ENCODE measurements at places on chromosomes 7 and 10.

DNA sequence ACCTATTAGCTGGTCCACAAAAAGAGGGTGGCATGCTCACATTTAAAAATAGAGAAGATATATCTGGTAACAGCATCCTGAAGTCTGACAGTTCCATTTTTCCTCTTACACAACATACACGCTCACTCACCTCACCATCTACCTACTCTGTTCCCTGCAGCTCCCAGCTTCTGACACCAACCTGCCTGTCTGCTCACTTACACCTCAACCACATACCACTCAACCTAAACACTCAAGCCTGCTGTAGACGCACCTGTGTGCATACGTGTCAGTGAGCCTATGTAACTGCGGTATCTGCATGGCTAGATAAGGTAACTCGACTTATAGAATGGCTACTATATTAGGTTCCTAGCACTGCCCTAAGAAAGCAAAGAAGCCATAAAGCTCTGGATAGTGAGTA, 174.9 kb downstream of the DGKI start:
- no peak for DNase-seq

DNA sequence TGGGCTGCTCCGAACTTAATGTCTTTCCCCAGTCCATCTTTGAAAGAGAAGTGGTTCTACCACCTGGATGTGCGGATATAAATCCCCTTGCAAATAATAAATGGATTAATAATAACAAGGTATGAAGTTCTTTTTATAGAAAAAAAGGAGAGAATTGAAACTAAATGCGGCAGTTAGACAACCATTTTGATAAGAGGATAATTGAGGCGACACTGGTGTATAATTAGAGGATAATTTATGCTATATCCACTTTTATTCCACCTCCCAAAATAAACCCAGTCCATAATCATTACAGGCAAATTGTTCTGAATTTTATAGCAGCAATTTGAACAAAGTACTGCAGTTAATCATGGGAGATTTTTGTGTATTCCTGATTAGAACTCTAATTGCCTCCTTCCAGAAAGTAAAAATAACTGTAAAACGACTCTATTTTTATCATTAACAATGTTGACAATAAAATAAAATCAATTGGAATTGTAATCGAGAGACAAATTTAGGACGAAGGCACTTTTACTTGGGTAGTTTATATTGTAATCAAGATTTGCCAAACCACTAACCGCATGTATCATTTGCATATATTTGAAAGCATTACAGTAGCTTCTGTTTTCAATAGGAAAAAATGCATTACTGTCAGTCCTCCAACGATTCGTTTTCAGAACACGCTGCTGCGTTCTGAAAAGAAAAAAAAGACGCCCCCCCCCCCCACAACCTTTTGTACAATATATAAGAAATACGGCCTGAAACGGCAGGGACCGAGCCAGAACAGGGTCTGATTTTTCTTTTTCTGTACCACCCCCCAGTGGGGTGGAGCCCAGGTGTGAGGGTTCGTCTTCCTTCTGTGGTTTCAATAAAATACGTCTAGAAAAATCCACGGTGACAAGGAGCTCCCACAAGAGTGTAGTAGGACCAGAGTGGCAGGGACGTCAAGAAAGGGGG, 838 bp upstream of the DLX6 start:
- DNase-seq: no peak

DNA sequence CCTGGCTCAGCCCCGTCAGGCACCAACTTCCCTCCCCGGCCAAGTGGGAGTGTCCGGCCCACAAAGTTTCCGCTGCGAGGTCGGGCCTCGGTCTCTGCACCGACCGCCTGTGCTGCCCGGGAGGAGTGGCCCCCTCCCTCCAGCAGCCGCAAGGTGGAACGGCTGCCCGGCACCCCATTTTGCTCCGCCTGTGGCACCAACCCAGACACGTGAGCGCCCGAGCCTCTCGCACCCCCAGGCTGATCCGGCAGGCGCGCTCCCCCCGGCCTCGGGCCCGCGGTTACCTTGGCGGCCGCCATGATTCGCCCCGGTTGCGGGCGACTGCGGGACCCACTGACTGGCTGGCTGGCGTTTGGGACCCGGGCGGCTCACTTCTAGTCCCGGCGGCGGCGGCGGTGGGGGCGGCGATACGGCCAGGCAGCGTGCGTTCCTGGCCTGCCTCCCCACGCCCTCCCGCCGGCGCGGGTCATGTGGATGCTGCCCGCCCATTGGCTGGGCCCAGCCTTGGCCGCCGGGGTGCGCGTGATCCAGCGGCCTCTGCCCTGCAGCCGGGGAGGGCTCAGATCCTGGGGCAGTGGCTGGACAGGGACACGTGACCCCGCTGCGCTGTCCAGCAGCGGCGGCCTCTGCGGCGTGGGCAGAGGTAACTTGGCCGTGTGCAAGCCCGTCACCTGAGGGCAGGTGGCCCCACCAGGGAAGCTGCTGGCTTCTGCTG, at the start of gene SLC25A13:
Gene SLC25A13 (minus strand): TSS at position 441 of the 715 bp plus-strand sequence. CDS start 142 bp downstream, at position 299.
- peak; percentile 27 for DNase-seq

DNA sequence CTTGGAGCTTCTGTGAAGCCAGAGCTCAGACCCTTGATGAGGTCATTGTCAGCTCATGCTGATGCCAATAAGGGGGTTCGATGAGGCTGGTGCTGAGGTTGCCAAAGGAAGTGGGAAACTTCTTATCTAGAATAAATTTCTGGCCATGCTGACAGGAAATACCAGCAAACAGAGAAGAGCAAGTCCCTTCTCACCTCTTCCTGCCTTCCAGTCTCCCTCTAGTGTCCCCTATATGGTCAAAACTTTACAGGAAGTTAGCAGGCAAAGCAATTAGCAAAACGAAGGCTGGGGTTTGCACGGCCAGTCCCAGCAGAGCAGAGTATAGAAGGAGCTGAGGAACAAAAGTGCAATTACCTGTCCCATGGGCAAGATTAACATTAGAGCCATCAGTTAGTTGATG, 15.1 kb upstream of the NEUROG3 start:
- no peak for DNase-seq
